ENCODE measurements at places on chromosomes 3 and 15.

GRCh38 chr3:124210899-124211298 lies 219.0 kb upstream of the ROPN1 start:
- DNase-seq = no peak

DNA sequence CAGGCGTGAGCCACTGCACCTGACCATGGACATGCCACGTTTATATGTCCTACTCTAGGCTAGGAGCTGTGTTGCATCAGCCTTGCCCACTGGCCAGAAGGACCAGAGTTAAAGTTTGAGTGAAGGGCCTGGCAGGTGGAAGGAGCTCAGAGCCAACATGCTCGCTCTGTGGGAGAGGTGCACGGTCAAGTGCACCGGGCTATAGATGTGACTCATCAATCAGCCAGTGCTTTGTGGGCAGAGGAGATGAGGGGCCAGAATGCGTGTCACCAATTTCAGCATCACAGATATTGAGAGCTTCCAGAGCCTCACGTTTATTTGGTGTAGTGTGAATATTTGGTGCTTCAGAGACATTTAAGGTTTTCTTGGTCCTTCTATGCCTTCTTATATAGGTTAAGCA lies 137.3 kb upstream of the KBTBD8 start:
- no peak for DNase-seq

DNA sequence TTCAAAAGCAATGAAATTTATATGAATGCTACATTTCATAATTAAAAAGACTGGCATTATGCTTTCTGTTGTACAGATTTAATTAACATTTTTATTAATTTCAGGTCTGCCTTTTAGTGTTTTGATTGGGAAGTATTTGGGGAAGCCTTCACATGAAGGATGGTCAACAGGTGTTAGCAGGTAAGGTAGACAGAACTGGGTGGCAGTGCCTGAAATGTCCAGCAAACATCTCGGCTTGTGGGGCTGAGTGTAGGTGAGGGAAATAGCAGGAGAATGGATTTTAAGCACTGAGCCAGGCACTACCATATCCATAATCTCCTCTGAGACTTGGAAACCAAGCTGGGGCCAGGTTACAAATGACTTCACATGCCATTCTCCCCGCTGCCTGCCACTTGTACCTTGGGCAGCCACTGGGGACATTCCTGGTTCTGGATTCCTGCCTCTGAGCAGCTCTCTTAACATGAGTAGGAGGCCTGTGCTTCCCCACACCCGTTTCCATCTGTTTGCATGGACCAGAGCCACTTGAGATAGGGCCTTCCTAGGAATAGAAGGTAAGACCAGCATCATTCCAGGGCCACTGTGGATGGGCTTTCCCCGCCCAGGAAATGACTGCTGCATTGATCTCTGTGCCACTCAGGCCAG lies 125.9 kb upstream of the HES1 start:
- no peak for DNase-seq

- DNase-seq = no peak
Observed at GRCh38 chr3:52707585-52707984, 1.7 kb downstream of the SPCS1 start.

GRCh38 chr15:51224428-51224827 lies 114.0 kb downstream of the CYP19A1 start:
- DNase-seq = no peak

DNA sequence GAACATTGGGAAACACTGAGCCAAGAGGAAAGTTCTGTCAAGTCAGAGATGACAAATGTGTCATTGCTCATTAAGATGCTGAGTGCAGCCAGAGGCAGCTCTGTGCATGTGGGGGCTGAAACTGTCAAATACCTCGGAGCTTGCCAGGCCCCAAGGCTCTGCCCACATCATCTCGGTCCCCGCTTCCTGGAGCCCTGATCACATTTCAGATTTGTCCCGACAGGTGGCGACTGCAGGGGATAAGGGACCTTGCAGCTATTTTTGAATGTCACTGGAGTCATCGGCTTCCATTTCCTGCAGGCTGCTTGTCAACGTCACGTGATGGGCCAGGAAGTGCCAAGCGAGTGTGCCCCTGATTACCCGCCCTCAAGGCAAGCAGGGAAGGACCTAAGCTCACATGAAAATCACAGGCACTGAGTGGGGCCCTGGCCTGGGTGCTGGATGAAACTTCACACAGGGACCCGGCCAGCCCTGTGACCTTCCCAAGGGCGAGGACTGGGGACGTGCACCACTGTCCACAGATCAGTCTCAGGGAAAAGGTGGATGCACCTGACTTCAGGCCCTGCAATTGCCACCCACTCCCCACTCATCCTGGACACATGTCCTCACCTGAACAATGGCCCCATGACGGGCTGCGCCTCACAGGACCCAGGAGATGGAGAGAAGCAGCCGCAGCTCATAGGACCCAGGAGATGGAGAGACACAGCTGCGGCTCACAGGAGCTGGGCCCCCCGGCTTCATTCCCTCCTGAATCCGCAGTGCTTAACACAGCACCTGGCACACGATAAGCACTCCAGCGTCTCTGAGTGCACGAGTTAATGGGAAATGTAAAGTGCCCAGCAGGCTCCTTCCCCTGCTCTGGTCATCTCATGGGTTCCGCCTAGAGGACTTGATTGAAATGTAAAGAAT lies 73.4 kb downstream of the NUP210 start:
- DNase-seq = no peak

DNA sequence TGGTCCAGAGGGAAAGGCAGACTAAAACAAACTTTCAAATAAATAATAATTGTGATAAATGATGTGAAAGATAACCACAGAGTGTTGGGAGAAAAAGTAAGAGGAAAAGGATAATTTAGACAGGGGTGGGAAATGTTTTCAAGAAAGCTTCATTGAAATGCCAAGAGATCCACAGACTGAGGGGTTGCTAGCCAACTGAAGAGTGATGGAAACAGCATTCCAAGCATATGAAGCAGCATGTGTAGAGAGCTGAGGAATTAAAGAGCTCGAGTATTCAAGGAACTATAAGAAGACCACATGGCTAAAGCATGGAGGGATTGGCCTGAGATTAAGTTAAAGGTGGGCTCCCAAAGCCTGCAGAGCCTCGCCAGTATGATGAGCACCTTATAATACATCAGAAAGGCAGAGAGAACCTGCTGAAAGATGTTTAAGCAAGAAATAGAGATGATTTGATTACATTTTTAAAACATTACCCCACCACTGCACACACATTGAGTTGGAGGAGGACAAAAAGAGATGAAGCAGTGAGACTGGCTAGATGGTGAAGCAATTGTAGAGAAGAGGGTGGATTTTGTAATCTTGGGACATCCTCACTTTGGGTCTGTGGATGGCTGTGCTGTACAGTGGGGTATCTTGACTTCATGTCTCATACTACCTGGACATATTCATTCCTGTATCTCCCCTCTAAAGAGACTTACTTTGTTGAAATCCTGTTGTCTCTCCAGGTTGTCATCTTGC lies 100.8 kb downstream of the STAC start:
- DNase-seq = no peak

DNA sequence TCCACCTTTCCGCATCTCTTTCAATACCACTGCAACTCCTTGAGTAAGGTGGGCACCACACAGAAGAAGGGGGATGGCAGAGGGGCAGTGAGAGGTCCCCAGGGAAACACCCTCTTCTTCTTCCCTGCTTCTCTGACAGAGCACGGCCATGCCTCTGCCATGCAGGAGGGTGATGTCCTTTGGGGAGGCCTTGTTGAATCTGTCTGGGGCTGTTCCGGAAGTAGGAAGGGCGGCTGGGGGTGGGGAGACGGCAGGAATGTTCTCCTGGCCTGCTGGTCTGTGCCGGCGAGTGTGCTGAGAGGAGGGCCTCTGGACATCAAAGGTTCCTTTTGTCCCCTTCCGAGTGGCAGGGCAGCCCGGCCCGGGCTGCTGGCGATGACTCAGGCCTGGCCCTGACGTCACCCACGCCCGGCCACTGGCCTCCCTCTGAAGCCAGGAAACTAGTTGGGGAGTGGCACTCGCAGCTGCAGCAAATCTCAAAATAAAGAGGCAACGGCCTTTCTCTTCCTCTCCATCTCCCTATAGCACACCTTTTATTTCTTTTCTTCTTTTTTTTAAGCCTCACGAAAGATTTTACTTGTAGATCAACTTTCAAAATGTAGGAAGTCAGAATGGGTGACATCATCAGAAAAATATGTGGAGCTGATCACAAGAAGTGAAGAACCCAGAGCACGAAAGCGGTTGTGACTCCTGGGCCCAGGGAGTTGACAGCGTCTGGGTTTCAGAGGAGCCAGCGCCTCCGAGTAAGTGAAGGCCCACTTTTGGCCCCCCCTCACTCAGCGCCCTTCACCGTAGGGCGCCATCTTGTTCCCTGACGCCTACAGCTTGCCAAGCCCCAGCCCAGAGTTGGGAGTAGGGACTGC lies at the start of gene ZBTB38:
ZBTB38 (plus strand) TSS at position 443 of the 863 bp plus-strand sequence. CDS start 73,885 bp downstream, outside the sequence.
- DNase-seq = peak; percentile 79

DNA sequence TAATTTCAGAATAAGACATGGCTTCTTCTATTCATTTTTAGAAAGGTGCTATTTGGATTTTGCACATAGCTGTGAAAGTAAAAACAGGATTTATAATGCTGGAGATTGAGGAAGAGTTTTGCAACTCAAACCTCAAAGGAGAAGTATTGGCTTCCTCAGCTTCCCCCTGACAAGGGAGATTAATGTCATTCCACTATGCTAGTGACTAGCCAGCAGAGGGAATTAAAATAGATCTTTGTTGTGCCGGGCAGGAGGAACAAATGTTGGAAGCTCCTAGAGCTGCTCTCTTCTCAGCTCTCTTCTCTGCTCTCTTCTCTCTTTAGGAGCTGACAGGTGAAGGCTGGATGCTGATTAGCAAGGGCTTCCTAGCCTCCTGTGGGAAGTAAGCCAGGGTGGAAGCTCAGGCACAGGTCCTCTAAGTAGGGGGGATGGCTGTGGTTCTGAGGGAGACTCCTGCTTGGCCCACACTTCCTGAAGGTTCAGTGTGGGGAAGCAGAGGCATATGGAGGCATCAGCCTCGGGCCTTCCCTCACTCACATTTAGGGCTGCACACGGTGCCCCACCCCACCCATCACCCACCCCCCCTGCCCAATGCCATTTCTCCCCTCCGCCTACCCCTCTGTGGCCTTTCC lies 29.6 kb downstream of the CX3CR1 start:
- no peak for DNase-seq

DNA sequence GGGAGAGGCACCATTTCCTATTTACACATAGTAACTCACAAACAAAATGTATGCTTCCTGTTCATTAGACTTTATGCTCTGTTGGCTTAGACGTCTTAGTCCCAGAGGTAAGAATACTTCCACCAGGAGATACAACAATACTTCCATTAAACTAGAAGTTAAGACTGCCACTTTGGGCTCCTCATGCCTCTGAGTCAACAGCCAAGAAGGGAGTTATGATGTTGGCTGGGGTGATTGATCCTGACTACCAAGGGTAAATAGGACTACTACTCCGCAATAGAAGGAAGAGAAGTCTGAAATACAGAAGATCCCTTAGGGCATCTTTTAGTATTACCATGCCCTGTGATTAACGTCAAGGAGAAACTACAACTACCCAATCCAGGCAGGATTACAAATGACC lies 43.5 kb upstream of the ABI3BP start:
- DNase-seq = no peak

DNA sequence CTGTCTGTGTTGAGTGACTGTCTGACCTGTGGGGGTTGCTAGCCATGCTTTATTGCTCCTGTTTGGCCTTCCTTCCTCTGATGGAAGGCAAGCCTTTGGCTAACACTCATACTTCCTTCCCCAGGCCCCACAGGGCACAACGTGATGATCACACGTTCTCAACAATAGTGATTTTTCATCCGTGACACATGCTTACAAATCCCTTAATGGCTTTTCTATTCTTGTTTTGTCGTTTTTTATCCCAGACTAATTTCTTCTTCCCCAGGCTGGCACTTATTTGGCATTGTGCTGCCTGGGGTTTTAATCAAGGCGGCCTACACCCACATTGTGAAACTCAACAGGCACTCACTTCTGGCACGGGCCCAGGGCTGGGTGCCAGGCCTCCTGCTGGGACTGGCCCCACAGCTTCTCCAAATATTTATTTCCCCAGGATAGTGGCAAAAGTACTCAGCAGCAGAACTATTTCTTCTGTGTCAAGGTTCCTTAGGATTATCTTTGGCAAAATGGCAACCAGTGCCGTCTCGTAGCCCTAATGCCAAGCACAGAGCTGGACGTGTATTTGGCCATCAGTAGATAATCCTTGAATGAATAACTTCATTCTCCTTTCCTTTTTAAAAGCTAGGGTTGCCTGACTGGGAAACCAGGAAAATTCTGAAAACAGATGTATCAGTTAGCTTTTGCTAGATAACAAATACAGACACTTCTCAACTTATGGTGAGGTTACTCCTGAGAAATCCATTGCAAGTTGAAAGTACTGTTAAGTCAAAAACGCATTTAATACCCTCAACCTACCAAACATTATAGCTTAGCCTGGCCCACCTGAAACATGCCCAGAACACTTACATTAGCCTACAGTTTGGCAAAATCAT lies 30.6 kb downstream of the CMTM7 start:
- DNase-seq = no peak

DNA sequence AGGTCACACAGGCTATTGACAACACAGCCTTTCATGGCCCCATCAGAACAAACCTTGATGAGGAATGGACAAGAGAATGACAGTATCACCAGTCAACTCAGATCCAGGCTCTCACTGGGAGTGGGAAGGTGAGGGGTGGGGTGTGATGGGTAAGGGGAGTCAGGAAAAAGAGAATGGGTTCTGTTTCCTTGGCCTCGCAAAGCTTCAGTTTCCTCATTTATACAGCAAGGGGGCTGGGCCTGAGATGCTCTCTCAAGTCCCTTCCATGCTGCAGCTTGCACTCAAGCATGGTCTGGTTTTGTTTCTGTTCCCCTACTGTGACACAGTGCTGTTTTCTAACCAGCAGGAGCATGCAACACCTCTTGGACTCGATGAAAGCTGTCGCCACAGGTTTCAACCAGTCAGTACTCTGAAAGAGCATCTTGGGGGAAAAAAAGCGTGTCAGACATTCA lies 65.7 kb upstream of the IL12A start:
- DNase-seq = no peak

DNA sequence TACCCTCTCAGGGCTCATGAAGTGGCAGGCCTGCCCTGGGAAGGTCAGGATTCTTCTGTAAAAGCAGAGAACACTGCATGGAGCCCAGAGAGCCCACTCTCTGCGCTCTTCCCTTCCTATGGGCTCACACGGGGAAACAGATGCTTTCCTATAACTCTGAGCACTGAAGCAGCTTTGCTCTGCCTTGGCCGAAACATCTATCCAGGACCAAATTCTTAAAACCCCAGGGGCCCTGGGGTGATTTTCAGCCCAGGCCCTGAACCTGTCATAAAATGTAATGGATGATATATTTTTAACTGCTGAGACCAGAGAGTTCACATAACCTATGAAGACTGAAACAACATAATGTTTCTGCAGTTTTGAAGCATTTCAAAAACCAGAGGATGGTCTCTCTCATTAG lies 249.9 kb upstream of the CTDSPL start:
- no peak for DNase-seq

DNA sequence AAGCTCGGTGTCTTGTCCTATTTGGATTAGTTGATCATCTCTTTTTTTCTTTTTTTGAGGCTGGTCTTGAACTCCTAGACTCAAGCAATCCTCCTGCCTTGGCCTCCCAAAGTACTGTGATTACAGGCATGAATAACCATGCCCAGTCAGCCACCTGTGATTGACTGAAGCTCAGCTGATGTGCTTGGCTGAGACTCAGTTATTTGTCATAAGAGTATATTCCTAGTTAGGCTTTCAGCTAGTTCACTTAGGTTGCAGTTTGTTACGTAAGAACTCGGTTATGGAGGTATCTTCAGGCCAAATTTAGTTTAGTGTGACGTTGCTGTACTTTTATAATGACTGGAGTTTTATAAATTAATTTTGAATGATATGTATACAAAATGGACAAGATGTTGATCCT lies 365.0 kb downstream of the SV2B start:
- DNase-seq = no peak

All from frontal cortex (tissue), 4 donors.